ENCODE measurements at places on chromosomes 2 and 18. TPM values are rescaled to one million over a fixed set of nuclear protein-coding genes. Genes with fewer than 3 reads are reported as not detected.

MC4R gene
- not detected for polyA plus RNA-seq

HYCC2 gene
- 2.4 TPM for polyA plus RNA-seq

GRCh38 chr2:182240862-182241371 is 185.9 kb downstream of the PDE1A start:
- DNase-seq: peak; percentile 54

DNA sequence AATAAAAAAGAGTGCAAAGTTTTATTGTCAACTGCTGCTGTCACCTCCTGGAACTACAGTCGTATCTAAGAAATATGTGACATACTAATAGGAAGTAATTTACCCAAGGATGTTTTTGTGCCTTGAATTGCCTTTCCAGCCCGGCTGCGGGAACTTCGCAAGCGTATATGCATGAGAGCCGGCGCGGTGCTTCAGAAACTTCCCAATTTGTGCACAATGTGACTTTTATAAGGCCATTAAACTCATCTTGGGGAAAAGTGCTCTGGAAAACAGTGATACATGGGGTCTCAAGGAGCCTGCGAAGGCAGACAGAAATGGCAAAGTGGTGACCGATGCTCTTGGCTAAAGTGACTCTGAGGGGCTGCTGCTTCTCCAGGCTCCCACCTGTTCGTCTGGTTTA is 41.7 kb upstream of the CELF4 start:
- no peak for DNase-seq

DNA sequence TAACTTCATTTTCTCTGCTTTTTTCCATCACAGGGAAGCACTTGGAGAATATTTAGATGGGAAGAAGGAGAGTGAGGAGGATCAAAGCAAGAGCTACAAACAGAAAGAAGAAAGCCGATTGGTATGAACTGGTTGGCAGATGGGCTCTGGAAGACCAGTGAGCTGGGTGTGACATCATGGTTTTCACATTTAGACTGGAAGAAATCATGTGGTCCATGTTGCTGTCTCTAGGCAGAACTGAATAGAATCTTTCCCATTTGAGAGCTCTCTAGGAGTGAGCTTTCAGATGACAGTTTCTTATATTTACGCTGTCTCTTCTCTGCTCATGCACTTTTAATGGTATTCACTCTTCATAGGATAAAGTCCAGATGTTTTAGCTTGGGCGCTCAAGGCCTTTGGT is 12.6 kb downstream of the DRC1 start:
- DNase-seq: no peak

DNA sequence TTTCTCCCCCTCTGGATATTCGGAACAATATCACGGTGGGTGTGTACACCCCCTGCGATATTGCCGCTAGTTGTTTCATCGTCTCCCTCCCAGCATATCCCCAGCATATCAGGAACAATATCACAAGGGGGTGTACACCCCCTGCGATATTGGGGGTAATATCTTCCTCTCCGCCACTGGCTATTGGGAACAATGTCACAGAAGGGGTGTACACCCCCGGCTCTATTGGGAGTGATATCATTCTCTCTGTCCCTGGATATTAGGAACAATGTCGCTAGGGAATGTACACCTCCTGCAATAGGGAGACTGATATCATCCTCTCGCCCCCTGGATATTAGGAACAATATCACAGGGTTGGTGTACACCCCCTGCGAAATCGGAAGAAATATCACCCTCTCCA is 1932.0 kb downstream of the SUCLG1 start:
- no peak for DNase-seq

DNA sequence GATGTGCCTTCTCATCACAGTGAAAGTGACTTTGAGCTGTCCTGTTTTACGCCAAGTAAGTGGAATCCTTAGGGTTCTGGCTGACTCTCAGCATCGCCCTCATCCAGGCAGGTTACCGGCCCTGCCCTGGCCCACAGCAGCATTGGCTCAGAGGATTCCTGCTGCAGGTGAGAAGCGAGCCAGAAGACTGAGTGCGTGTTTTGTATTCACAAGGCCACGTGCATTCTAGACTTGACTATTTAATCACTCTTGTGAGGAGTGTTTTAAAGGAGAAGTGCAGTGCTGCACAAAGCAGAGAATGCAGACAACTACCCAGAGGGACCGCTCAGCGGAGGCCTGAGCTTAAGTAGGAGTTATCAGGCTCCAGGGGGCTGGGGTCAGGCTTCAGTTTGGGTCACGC is 48.3 kb downstream of the LAMA3 start:
- DNase-seq: no peak

DNA sequence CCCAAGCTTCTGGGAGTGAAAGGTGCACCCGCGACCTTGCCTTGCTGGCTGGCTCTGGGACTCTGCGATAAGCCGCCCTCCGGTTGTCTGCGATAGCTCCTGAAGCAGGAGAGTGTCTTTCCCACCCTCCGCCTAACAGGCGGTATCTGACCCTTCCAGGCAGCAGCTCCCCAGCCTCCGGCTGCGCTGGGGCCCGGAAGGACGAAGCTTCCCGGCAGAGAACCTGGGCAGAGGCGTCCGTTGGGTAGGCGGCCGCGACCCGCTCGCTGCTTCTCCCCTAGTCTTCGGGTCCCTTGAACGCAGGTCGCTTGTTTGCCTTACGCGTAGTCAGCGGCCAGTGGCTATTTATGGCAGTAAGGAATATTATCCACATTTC is 446 bp upstream of the RHBDD1 start:
- peak; percentile 67 for DNase-seq

GRHL1 gene
- polyA plus RNA-seq: 2.8 TPM

- DNase-seq: peak; percentile 52
Measured at GRCh38 chr2:24359129-24360049, 947 bp downstream of the ITSN2 start.

DSG1 gene
- polyA plus RNA-seq: not detected

SIX3 gene
- 0.21 TPM for polyA plus RNA-seq

- no peak for DNase-seq
Measured at GRCh38 chr2:157897106-157897971, 21.2 kb upstream of the ACVR1 start.

- no peak for DNase-seq
Measured at GRCh38 chr2:119527999-119528398, 3.7 kb upstream of the SCTR start.

DNA sequence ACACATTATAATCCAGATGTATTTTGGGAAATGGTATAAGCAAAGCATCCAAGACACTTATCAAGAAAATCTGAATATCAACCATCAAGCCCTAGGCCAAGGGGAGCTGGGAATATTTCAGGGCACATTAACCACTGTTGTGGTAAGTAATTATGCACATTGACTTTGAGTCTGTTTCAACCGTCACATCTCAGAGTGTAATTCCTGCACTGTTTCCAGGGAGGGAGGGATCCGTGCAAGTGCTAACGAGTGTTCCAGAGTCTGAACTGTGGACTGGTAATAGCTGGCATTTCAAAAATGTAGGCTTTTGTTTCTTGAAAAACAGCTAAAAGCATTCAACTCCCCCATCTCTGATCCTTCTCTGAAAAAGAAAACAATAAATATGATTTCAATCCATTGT is 681.6 kb downstream of the BCL11A start:
- no peak for DNase-seq

GRCh38 chr2:209688385-209688784 is 83.2 kb upstream of the UNC80 start:
- no peak for DNase-seq

GRCh38 chr18:46621871-46622270 is 35.1 kb downstream of the LOXHD1 start:
- no peak for DNase-seq

TMEFF2 gene
- 2.1 TPM for polyA plus RNA-seq

Data from GM23338 (cell line).